ENCODE measurements at places on chromosomes 3 and 15.

GRCh38 chr3:155646128-155646527 is 98.7 kb downstream of the PLCH1 start:
- no peak for DNase-seq

DNA sequence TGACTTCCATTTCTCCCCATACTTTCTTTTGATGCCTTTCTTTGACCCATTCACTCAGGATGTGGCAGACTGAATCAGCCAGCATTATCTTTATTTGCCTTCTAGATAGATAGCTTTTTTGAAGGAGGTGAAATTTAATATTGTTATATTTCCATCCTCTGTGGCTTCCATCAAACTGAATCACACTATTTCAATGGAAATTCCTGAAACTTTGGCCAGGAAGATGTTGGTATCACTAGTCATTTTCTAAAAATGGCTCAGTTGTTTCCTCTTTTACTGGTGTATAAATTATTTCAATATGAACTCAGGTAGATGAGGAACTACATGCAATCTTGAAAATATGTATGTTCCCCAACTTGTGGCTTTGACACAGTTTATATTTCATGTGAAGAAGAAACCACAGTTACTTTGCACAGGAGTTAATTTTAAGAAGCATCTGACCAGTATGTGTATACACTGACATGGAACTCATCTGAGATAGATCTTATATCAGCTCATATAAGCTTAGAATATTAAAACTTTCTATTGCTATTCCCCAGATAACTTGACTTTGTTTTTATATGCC is 248.3 kb downstream of the CGGBP1 start:
- no peak for DNase-seq

DNA sequence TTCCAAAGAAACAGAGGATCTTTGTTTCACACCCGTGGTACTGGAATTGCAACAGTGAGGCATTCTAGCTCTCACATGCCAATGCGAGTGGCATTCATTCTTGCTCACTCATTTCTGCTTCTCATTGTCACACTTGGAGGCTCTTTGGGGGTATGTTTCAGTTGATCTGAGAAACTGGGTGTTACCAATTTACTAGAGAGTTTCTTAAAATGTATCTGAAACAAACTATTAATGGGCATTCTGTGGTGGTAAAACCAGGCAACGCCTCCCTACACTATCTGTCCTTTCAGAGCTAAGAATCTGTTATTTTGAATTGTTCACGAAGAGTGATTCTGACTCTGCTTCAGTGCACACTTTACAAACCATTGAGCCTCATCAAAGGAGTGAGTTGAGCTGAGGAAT is 140.6 kb upstream of the BHLHE40 start:
- no peak for DNase-seq

GRCh38 chr3:35971686-35972085 is 332.4 kb downstream of the ARPP21 start:
- DNase-seq, result no peak

DNA sequence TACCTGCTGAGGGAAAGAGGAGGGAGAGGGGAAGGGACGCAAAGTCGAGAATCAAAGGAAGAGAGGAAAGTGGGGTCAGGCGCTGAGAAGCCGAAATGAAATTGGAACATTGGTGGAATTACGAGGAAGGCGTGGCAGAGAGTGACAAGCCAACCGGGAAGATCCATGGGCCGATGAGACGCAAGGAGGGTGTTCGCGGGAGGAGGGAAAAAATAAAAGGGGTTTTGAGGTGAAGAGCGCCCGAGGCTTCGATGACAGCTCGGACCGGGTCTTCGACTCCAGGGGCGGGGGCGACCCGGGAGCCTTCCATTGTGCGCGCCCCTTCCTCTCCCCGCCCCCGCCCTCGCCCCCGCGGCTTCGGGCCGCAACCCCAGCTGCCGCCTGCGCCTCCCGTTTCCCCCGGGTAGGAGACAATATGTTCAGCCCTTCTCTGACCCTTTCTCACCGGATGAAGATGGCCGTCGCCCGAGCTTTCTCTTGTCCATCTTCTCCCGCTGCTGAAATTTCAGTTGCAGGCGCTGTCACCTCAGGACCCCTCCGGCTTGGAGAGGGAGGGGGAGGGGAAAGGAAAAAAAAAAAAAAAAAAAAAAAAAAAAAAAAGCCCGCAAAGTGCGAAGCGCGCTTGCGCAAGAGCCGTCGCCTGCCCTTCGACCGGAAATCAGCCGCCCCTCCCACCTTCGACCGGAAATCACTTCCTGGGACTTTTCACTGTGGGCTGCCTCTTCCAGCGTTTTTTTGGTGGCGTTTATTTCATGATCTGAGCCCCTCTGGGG is at the start of gene SENP7:
Gene SENP7, minus strand, starts transcription at position 567 of the 773 bp plus-strand sequence. Its CDS starts 82 bp downstream, at position 485.
- DNase-seq, result no peak

GRCh38 chr3:33372218-33373081 is 67.8 kb downstream of the UBP1 start:
- no peak for DNase-seq

Measured in cortex of kidney (tissue), 1 donor.